AG04449 (cell line): ENCODE measurements at places on chromosomes 1 and 21.

GRCh38 chr1:117623698-117624097, 17.9 kb downstream of the TENT5C start:
- no peak for DNase-seq

DNA sequence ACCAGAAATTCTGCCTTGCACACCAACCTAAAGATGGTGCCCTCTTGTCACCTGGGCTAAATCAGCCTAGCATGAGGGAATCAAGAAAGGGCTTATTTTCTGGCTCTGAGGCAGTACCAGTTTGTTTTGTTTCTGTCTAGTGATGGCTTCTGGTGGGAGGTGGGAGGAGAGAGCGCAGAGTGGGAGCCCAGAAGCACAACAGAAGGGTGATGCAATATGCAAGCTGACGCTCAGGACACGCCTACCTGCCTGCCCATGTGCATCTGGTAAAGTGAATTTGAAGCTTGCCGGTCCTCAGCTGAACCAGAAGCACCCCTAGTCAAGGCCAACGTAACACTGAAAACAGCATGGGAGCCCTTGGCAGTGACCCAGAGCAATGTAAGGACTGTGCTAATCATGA, 138.4 kb upstream of the TIAM1 start:
- DNase-seq: no peak

GRCh38 chr21:17387030-17387617, 125.7 kb upstream of the CXADR start:
- peak; percentile 3 for DNase-seq

DNA sequence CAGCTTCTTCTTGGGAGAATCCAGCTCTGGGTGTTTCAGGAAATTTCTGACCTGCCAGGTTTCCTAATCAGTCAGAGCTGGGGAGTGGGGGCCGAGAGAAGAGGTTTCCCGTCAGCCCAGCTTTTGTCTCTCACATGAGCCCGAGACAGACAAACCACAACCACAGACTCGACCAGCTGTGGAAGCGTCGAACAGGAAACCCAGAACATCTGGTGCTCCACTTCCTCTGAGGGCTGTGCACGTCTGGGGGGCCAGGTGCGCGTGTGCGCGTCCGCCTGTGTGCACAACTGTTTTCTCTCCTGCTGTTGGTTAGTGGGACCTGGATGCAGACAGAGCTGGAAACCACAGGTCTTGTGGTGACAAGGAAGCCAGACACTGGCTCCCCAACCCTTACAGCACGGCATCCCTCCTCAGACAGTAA, 113.0 kb upstream of the SLC25A33 start:
- DNase-seq: no peak

DNA sequence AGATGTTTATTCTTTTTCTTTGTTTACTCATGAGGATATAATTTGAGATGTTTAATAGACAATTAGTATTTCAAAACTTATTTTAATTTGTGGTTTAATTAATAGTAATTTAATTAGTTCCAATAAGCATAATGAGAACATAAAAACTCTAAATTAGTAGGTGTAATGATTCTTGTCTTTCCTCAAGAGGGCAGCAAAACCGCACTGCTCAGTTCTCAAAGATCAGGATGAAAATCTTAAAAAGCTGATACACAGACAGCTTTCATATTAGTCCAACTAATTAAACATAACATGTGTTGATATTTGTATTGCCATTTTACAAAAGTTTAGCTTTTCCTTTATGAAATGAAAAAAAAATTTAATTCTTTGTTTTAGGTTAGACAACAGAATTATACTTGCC, 106.7 kb upstream of the C21orf91 start:
- DNase-seq: no peak

DNA sequence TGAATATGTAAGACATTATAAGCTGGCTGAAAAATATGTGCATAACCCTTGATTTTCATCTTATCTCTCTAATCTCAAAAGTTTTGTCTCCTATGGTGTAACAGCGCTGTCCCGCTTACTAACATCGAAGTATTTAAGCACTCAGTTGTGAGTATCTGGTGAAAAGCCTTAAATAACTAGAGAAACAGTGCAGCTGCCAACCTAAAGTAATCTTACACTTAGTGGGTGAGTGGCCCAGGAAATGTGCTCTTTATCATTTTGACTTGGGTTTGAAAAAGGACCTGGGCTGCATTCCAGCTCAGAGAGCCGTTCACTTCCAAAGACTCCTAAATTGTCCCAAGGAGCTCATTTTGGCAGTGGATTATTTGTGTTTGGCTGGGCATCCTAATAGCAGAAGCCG, 225.9 kb downstream of the SPATA17 start:
- DNase-seq: no peak

DNA sequence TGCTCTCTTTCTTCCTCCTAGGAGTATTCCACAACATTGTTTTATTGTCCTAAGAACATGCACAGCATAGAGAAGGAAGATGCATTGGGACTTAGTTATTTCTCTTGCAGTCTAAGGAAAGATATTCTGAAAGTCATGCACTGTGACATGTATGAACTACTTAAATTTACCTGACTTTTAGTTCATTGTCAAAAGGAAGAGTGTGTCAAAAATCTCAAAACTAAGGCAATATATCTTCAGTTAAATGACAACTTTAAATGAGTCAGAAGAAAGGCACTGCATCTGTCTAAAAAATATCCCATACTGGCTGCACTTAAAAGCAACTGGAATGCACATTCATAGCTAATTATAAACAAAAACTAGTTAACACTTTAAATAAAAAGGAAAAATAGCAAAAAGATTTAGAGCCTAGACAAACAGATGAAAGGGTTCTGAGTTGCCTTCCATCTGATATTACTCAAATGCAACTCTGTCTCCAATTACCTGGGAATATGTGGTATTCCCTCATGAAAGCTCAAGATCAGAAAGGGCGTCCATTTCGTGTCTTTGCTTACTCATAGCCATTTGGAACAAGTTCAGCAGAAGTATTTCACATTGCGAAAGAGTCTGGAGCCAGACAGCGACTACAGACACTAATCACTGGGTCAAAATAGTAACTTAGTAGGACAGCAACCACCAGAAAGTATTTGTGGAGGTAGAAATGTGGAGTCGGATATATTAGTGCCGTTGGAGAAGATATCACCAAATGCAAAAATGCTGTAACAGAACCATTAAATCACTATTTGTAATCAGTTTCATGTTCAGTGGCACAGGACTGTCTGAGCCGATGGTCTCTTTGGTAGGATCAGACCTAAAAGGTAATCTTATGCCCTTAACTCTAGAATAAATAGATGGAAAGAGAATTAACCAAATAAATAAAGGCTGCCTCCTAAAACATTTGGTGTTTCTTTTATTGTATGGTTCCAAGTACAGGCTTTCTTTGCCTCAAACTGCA, 225.7 kb downstream of the GREM2 start:
- peak; percentile 75 for DNase-seq

DNA sequence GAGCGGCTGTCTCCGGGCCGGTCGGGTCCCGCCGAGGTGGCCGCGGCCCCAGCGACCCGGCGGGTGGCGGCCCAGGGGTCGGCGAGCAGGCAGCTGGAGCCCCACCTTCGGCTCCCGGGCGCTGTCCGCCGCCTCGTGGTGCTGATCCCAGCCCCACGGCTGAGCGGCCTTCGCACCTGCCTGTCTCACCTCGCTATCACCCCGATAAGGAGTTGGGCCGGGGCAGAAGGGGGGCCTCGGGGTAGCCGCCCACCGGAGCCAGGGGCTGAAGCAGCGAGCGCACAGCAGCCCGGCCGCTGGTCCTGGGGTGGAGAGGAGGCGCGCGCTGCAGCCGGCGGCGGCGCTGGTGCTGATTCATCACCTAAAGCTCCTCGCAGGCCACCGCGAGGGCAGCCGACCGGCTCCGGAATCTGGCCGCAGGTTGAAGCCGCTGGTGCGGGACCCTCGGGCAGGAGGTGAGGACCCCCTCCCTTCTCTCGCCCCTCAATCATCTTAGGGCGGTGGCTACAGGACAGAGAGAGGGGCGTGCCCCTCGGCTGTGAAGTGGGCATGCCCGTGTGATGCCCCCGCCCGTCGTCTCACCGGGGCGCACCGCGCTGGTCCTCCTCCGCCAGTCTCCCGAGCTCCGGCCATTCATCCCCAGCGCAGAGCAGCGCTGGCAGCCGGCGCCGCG, 575 bp downstream of the TRIM67 start:
- DNase-seq: no peak

- no peak for DNase-seq
Measured at GRCh38 chr1:183892351-183892793, 87.5 kb downstream of the RGL1 start.

- peak; percentile 70 for DNase-seq
Measured at GRCh38 chr1:155324037-155324716, 3.5 kb downstream of the RUSC1 start.

DNA sequence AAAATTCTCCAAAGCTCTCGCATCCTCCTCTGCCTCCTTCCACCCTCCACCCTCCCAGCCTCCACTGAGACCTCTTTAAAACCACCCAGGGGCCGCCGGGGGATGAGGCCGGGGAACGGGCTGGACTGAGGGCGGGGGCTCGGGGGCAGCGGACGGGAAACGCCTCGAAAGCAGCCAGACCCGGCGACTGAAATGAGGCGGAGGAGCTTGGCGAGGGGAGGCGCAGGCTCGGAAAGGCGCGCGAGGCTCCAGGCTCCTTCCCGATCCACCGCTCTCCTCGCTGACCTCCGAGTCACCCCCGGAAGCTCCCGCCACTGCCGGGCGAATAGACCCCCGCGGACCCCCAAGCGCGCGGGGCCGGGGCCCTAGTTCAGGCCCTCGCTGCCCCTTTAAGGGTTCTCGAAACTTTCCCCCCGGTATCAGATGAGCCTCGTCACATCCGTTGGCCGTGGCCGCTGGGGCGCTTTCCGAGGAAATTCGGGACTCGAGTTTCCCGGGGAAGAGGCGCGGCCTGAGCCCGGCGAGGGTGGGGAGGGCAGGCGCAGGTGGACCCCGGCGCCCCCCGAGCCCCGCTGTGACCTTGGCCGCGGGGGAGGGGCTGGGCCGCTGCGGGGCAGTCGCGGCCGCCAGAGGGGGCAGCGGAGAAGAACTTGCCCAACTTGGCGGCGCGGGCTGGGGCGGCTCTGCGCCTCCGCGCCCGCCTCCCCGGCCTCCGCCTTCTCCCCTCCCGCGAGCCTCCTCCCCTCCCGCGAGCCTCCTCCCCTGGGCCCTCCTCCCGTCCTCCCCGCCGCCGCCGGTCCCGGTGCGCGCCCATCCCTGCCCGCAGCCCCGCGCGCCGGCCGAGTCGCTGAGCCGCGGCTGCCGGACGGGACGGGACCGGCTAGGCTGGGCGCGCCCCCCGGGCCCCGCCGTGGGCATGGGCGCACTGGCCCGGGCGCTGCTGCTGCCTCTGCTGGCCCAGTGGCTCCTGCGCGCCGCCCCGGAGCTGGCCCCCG, at the start of gene BACE2:
BACE2 (plus strand) TSS at position 813 of the 995 bp plus-strand sequence; CDS start at position 917, 104 bp downstream.
- no peak for DNase-seq

DNA sequence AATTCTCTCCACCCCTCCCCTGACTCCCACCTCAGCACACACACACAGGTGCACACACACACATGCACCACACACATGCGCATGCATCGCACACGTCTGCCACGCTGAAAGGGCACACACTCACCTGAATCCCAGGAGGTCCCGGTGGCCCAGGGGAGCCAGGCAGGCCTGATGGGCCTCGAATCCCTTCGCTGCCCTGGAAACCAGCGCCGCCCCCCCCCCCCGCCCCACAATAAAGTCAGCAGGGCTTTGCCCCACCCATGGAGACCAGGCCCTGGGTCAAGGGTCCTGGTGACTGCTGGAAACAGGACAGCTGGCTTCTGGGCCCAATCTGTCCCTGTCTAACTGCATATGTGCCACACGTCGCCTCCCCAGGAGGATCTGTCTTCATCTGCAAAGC, 17.8 kb upstream of the PEF1 start:
- DNase-seq: no peak

- DNase-seq: no peak
Measured at GRCh38 chr1:166999500-167000055, 10.5 kb downstream of the MAEL start.

GRCh38 chr1:228006034-228006785, 588 bp upstream of the WNT3A start:
- DNase-seq: no peak

- DNase-seq: no peak
Measured at GRCh38 chr1:208542309-208542708, 298.1 kb upstream of the PLXNA2 start.

DNA sequence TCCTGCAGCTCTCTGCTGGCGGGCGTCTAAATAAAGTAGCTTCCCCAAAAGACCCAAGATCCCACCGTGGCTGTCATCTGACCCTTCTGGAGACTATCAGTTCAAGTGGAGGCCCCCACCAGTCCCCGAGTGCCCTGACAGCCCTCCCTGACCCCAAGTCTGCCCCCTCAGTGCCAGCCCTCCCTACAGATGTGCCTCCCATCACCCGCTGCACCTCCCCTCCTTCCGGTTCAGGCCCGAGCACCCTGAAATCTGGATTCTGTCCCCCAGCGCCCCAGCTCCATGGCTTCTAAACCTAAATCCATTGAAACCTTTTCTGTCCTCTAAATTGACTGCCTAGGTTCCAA, 595 bp downstream of the IL10RB start:
- no peak for DNase-seq

GRCh38 chr1:153228491-153228890, 11.1 kb downstream of the PRR9 start:
- no peak for DNase-seq

- no peak for DNase-seq
Measured at GRCh38 chr1:173861731-173862145, 6.1 kb downstream of the GAS5 start.

GRCh38 chr1:71081697-71082080, 854 bp upstream of the ZRANB2 start:
- no peak for DNase-seq
